ENCODE measurements at places on chromosomes 5 and 9.

GRCh38 chr9:126205265-126205664 lies 121.4 kb upstream of the MVB12B start:
- DNase-seq, result no peak

- DNase-seq, result no peak
Observed at GRCh38 chr5:175922192-175922885, 45.8 kb downstream of the THOC3 start.

- DNase-seq, result no peak
Observed at GRCh38 chr9:34233672-34234071, 54.8 kb downstream of the UBAP1 start.

DNA sequence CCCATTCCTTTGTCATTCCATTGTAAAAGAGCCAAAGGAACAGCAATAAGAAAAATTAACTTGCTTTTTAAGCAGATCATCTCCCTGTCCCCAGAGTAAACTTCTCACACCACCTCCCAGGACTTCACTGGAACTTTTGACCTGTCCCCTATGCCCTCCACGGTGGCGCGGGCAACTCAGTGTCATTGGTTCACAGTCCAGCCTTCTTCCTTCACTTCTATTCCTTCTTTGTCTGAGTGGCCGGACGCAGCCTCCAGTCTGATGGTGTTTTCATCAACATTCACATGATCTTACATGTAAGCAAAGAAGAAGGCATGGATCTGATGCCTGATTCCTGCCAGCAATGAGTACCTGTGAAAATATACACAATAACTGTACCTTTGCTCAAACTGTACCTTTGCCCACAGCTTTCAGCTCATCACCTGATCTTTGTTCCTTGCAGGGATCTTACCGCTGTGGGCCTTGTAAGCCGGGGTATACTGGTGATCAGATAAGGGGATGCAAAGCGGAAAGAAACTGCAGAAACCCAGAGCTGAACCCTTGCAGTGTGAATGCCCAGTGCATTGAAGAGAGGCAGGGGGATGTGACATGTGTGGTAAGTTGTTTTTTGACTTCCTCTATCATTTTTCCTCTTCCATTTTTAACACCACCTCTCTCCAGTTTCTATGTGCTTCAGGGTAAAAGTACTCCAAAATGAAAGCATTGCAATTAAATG lies 32.5 kb downstream of the THBS4 start:
- DNase-seq, result no peak

DNA sequence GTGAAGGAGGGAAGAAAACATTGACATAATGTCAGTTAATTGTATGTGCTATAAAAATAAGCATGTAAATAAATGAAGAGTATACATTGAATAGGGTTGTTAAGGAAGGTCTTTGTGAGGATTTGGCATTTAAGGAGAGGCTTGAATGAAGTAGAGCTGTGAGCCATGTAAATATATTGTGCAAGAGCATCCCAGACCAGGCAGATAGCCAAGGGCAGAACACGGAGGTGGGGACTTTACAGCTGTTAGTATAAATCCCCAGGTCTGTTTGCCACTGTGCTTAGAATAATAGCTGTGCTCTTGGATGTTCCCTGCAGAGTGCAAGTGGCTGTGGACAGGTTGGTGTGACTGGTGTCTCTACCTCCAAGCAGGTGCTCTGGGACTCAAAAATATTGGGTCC lies 211.7 kb downstream of the LRRC70 start:
- no peak for DNase-seq

- DNase-seq, result no peak
Observed at GRCh38 chr5:120449501-120449900, 14.6 kb upstream of the PRR16 start.

- DNase-seq, result no peak
Observed at GRCh38 chr9:113331780-113332179, 8.3 kb downstream of the WDR31 start.

DNA sequence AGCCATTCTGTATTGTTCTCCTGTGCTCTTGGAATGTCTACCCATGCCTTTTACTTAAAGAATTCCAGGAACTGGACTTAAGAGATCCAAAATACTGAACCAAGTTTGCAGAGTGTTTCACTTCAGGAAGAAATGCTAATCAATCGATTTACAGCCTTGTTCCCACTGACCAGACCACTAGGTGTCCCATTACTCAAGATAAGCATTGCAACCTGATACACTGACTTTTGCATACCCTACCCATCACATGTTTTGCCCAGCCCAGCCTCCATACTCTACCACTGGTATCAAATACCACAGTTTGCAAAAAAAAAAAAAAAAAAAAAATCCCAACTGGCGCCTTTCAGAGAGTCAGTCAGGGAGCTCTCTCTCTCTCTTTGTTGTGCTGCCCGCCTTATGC lies 550.8 kb downstream of the CDH9 start:
- DNase-seq, result no peak

DNA sequence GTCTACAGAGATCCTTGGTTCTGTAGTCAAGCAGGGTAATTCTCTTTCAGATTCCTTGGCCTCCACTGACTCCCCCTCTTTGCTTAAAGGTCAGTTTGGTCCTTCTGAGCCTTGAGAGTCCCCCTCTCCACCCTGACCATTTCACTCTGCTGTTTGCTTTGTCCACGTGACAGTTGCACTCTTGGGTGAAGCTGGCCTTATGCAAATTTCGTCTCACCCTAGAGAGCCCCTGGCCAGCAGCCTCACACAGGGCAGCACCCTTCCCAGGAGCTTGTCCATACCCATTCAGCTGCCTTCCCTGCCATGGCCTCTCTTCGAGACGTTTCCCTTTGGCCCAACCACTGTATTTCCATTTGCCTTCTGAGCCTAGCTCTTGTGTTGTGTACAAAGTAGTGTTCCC lies 63.7 kb downstream of the PRKACG start:
- DNase-seq, result no peak

- no peak for DNase-seq
Observed at GRCh38 chr5:120621339-120621738, 157.2 kb downstream of the PRR16 start.

DNA sequence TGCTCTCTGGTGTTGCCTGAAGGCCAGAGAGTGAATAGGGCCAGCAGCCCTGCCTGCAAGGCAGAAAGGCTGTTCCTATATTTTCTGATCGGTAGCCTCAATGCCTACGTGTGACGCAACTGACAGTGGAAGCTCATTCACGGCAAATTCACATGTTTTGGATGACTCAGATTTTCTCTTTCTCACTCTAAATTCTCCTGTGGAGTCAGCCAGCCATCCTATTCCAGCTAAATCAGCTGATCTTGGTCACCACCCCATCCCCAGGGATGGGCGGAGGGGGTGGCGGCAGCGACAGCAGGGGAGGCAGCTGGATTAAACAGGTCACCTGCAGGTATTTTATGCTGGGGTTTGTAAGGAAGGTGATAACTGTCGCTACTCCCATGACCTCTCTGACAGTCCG lies 52.3 kb downstream of the ZNF510 start:
- no peak for DNase-seq

DNA sequence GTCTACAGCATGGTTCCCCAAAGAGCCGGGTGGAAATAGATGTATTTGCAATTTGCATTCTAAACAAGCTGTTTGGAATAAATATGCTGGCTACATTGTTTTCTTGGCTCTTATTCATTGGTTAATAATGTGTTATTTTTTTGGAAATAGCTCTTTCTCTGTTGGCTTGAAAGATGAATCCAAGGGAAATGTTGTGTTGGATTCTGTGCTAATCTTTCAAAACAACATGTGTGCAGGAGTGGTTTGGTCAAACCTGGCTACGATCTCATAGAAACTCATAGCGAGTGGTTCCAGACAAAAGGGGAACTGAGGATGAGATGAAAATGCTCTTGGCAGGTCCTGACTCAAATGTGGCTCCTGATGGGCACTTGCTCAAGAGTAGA lies 63.7 kb upstream of the CXCL14 start:
- no peak for DNase-seq

- DNase-seq, result no peak
Observed at GRCh38 chr5:134545070-134545868, 19.8 kb downstream of the JADE2 start.

DNA sequence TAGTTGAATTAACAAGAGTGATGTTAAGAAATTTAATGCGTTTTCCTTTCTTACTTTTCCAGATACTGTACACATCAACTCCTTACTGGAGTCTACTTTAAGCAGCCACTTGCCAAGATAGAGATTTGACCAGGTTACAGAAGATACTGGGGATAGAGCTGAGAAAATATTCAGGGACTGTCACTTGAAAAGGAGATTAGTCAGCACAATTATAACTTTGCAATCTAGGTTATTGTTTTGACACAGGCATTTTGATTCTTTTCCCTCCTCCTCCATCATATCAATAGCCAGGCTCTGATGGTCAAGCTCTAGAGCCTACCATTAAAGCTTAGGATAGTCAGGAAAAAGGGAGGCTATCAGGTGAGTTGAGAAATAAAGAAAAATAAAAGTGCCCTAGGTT lies 345.9 kb upstream of the ITGA1 start:
- DNase-seq, result no peak

Data from T-helper 17 cell (primary cell).